ENCODE measurements at places on chromosomes 3 and 15.

- DNase-seq = no peak
These were observed 18.2 kb downstream of the IDH3A start for GRCh38 chr15:78167227-78167888.

DNA sequence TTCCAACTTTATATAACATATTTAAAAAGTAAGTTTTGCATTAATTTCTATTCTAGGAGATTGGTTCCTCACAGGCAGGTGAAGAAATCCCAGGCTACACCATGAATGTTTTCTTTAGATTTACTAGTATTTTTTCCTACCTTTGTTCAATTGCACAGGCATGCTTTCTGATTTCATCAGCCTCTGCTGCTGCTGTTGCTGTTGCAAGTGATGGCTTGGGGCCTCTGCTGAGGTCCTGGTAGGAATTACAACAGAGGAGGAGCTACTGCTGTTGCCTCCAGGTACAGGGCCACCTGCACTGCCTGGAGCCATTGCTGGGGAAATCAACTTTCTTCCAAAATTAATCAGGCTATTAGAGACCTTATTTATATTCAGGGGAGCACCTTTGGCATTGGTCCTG lies 353.3 kb downstream of the PLCL2 start:
- DNase-seq = no peak

DNA sequence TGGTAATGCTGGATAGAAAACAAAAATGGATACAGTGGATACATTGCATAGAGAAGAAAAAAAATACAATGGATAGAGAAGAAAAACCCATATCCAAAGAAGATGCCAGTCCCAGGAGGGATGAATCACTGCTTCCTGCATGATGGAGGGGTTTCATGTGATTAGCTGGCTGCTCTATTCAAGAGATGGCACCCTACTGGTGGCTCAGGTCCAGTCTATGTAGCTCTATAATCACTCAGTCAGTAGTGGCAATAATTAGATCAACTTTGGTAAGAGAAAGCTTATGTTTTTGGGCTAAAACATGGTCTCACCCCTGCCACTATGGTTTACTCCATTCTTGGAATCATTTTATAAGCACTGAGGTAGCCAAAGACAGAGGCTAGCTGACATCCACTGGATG lies 33.7 kb upstream of the NOX5 start:
- no peak for DNase-seq

DNA sequence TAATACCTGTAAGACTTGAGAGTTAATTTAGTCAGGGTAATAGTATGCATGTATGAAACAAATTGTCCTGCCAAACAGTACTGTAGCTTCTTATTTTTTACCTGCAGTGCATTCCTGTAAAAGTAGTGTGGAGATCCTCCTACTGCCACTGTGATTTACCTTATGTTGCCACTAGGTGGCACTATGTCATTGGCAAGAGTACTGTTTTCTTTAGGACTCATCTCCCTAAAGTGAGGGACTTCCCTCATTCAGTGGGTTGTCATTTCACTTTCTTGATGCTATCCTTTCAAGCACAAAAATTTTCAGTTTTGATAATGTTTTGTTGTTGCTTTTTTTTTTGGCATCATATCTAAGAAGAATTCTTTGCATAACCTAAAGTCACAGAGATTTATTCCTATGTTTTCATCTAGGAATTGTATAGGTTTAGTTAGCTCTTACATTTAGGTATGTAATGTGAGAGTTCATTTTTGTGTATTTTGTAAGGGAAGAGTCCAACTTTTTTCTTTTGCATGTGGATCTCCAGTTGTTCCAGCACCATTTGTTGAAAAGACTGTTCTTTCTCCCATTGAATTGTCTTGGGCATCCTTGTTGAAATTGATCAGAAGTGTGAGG lies 105.7 kb downstream of the AKAP13 start:
- DNase-seq = peak; percentile 54

- DNase-seq = no peak
These were observed 102.7 kb downstream of the PTPRG start for GRCh38 chr3:61664105-61664482.

DNA sequence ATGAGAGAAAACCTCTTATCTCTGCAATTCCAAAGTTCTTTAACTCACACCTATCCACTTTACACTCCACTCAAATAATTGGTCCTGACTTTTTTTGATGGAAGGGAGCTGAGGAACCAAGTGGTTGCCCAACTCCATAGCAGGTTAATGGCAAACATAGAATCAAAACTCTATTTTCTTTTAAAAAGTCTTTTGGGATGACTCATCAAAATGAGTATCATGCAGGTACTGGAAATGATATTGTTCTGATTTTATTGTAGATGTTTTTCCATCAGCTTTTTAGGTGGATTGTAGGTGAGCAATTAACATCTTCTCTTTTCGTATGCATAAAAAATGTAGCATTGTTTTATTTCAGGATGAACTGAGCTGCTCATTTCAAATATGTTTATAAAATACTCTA lies 239.5 kb downstream of the SATB1 start:
- no peak for DNase-seq

- DNase-seq = no peak
These were observed 226.9 kb upstream of the CHRNA7 start for GRCh38 chr15:31803388-31803884.

DNA sequence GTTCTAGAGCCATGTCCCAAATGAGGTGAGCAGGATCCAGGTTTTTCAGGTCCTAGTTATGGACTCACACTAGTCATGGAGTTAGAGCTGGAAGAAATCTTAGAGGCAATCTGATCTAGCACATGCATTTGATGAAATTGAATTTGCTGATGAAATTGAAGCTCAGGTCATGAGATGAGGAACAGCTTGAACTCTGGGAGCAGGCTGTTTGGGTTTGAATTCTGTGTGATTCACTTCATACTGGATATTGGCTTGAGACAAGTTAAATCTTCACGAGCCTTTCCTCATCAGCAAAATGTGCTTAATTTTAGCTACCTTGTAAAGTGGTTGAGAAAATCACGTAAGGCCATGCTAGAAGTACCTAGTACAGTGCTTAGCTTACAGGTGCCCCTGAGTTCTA lies 33.5 kb upstream of the PARL start:
- DNase-seq = no peak

- DNase-seq = no peak
These were observed 22.1 kb downstream of the SNX33 start for GRCh38 chr15:75669879-75670212.

GRCh38 chr3:155110996-155111901 lies 31.1 kb downstream of the MME start:
- DNase-seq = no peak

- no peak for DNase-seq
These were observed 53.9 kb upstream of the VGLL3 start for GRCh38 chr3:87044846-87045245.

DNA sequence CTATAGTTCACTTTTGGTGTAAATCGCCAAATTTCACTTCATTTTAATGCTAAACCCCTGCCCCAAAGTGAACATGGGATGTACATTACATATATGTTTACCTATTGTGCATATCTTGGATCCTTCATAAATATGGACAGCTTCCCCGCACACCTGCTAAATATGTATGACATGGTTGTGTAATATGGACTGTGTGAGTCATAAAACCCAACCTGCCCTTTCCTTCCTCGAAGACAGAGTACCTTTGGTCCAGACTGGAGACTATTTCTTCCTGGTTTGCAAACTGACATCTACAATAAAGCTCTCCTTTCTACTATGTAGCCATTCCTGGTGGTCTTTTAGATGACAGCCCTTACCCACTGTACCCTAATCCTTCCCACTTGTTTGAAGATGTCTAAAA lies 12.4 kb downstream of the ACTC1 start:
- no peak for DNase-seq

- DNase-seq = no peak
These were observed 91.8 kb downstream of the THBS1 start for GRCh38 chr15:39672666-39673065.

GRCh38 chr15:81025721-81026370 lies 25.1 kb downstream of the TLNRD1 start:
- DNase-seq = no peak

DNA sequence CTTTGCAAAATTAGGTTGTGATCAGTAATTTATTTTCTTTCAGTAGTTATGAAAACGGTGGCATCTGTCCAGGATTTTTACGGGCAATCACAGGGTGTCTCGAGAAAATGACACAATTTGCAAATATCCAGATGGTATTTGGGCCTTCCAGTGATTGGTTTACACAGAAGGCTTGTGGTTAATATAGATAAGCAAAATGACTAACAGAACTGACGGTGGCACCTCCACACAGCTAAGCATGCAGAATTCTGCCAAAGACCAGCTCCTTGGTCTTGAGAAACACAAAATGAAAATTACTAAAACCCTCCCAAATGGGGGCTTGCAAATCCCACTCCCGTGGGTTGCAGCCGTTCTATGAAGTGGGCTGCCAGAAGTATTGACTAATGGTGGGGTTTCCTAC lies 5.5 kb downstream of the ARHGEF3 start:
- DNase-seq = no peak

GRCh38 chr3:68360492-68360891 lies 571.9 kb downstream of the TAFA4 start:
- DNase-seq = no peak

GRCh38 chr3:128278761-128279600 lies 125.7 kb downstream of the EEFSEC start:
- DNase-seq = no peak

DNA sequence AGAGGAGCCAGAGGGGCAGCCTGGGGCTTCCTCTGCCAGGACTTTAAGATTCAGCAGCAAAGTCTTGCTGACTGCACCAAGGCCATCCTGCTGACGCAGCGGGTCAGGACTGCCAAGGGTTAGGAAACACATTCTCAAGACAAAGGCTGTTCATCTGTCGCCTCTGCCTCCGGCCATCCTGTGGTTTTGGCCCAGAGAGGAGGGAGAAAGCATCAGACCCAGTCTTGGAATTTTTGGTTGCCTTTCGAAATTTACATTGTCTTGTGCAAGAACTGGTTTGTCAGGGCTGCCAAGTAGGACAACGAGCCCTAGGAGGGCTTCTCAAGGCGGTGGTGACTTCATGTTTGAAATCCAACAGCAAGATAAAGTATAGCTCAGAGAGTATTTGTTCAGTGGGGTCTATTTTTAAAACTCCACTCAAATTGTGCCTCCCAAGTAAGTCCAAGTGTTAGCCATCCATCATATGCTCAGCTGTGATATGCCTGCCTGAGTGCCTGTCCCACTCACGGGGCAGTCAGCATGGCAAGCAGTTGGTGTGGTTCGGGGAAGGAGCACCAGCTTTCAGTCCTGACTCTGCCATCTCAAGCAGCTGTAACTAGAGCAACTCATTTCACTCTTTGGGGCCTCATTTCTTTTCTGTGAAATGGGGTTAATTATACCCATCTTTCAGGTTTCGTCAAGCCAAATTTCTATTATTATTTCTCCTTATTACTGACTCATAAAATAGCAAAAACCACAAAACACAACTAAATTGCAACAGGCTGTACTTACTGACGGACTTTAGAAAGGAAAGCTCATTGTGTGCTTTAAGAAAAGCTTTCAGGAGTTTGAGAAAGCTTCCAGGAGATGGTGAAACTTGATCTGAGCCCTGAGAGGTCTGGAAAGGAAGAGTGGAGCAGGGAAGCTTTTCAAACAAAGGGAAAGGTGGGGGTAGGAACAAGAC lies 42.4 kb upstream of the RHO start:
- DNase-seq = no peak

GRCh38 chr3:102682741-102683140 lies 247.9 kb downstream of the ZPLD1 start:
- DNase-seq = no peak

GRCh38 chr15:87527416-87527815 lies 729.1 kb downstream of the NTRK3 start:
- no peak for DNase-seq

DNA sequence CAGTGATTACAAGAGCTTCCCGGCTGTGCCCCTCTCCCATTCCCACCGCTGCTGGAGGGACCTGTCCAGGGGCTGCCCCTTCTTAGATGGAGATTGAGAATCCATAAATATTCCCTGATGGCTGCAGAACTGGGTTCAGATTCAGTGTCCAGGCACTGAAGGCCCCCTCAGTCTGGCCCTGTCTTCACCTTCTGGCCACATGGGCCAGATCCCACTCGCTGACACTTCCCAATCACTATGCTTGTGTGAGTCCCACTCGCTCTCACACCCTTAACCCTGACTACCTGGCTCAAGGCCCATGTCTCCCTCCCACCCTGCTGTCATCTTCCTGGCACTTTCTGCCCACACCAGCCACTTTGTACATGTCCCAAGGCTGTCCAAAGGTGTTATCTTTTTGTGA lies 15.5 kb upstream of the MRPS22 start:
- no peak for DNase-seq

DNA sequence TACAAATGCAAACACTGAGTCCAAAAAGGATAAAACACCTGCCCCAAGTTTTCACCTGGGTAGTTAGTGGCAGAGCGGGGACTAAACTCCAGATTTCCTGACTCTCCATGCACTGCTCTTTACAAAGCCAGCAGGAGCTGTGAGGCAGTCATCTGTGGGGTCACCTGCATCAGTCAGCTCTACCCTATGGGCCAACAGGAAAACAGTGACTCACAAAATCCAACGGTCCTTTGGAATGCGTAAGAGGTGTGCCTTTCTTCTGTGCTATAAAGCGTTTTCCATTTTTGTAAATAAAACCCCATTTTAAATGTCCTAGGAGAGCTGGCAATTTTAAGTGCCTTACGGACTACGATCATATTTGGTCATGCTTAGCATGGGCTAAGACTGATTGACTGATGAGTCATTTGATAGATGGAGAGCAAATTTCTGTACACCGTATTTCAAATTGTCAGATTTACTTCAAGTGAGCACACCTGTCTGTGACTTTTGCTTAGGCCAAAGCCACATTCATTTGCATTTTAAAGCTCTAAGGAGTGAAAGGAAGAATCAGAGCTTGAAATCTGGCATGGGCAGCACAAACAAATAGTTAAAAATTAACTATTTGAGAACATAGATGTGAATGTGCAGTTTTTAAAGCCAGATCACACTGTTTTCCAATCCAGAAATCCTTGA lies 4.4 kb upstream of the COL8A1 start:
- DNase-seq = no peak

- DNase-seq = no peak
These were observed 7.9 kb upstream of the RPP14 start for GRCh38 chr3:58298190-58298589.

DNA sequence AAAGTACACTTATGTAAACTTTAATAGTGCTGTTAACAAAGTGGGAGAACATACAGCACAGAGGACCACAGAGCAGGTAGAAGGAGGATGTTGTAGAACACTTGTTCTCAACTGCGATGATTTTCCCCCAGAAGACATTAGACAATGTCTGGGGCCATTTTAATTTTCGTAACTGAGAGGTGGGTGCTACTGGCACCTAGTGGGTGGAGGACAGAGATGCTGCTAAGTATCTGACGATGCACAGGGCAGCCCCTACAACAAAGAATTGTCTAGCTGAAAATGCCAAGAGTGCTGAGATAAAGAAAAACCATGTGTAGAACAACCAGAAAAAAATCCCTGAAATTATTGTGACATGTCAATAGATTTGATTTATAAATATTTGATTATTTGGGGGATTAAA lies 5.0 kb upstream of the KBTBD8 start:
- no peak for DNase-seq

- DNase-seq = no peak
These were observed 300.4 kb upstream of the ROPN1 start for GRCh38 chr3:124292329-124292728.

DNA sequence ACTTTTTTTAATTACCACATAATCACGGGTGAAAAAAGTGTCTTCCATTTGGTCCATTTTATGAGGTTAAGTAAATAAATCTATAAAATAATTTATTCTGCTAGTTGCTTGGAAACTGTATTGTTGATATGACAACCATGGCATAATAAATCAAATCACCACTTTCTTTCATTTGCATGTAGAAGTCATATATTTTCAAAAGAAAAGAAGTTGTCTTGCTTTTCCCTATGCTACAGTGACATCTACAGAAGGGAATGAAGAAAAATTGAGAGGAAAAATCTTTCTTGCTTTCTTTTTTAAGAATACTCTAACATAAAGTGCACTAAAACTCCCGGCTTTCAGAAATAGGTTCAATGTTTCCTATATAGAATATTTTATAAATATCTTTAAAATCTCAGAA lies 228.5 kb downstream of the ZBBX start:
- no peak for DNase-seq

Data from activated CD8-positive, alpha-beta memory T cell treated with anti-CD3 and anti-CD28 coated beads for 4 hours (primary cell).